ENCODE measurements at places on chromosomes 5 and 9.

DNA sequence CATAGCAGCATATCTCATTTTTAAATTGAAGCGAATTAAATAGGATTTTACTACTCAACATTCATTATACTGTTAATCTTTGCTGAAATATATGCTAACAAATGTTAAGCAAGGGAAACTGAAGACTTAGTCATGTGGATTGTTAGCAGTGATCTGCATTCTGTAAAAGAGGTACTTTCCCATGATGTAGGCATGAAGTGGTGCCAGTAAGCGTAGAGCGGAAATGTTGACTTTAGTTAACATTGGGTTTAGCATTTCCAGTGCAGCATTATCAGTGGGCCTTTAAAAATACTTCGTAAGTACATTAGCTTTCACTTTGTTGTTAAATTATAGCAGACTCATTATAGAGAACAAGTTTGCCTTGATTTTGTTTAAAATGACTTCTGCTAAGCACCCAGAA is 130.3 kb downstream of the CDC42SE2 start:
- no peak for DNase-seq

DNA sequence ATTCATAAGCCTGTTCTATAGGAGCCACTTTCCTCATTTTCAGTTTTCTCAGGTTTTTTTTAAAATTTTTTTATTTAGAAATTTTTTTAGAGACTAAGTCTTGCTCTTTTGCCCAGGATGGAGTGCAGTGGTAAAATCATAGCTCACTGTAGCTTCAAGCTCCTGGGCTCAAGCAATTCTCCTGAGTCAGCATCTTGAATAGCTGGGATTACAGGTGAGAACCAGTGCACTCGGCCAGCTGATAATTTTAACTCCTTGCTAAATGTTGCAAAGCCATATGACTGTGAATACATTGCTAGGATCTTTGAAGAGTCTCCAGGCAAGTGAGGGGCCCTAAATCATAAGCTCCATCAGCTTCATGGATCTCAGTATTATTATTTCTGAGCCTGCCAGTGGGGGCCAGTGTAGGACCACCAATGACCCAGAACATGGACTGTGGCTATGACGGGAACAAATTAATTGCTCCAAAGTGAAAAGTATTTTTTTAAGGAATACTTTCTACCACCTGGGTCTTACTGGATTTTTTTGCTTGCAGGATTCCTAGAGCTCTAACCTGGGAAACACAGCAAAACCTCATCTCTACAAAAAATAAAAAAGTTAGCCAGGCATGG is 5.7 kb upstream of the GAPVD1 start:
- DNase-seq = no peak

DNA sequence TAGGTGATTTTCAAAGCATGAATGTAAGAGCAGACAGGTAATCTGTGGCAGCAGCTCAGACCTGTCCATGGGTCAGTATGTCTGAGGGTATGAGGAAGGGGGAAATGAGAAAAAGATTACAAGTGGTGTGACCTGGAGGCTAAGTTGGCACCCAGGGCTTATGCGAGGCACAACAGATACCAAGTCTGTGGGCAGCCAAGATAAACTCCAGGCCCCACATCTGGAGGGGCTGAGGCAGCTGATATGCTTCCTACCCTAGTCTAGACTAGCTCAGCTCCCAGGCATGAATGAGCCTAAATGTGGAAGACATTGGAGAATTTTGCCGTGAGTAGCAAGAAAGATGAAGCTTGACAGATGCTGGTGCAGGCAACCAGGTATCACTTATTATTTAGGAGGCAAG is 151.7 kb downstream of the PIK3R1 start:
- DNase-seq = no peak

DNA sequence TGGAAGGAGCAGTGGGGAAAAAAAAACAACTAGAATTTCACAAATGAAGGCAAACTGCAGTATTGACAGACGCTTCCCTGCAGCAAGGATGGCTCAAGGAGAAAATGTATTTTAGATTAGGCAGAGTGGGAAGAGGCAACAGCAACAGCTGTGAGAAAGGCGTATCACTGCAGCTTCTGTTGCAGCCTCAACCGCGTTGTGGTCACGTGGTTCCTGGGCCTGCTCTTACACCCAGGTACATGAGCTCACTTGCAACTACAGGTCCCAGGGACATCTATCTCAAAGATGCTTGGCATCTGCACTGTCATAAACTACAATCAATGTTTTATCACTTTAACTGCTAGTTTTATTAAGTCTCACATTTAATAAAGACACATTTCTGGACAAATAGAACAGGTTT is 36.0 kb upstream of the GOLM1 start:
- no peak for DNase-seq

DNA sequence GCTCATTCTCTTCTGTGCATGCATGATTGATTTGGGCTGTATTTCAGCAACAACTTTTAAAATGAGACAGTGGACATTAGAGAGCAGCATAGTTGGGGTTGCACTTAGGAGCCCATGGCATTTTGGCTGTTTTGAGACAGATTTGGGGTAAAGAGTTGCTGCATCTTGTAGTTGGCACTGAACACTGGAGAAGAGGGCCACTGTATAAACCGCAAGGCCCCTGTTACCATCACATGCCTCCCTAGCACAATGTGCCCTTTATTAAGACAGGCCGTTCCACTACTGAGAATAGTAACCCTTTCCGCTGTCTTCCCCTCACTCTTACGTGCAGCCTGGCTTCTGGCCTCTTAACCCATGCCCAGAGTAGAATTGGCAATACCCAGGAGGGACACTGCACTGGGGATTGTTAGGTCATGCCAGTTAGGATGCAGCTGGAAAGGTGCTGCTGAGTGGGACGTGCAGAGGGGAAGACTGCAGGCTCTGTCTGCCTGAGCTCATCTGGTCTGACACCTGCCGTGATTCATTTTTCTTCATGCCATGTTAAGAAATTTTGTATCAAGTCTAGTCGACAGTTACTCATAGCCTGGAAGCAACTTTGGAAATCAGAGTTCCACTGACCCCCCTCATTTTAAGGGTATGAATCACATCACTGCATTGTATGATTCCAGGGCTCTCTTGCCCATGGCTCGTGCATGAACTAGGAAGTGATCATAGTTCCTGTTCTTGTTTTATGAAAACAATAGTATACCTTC is 146.9 kb upstream of the DMRT1 start:
- DNase-seq = peak; percentile 47

- no peak for DNase-seq
These were observed 203.4 kb downstream of the SYK start for GRCh38 chr9:91004992-91005391.

GRCh38 chr9:78939311-78940065 is 632.3 kb upstream of the TLE4 start:
- no peak for DNase-seq

- DNase-seq = no peak
These were observed 59.6 kb downstream of the ATG10 start for GRCh38 chr5:82031220-82032119.

DNA sequence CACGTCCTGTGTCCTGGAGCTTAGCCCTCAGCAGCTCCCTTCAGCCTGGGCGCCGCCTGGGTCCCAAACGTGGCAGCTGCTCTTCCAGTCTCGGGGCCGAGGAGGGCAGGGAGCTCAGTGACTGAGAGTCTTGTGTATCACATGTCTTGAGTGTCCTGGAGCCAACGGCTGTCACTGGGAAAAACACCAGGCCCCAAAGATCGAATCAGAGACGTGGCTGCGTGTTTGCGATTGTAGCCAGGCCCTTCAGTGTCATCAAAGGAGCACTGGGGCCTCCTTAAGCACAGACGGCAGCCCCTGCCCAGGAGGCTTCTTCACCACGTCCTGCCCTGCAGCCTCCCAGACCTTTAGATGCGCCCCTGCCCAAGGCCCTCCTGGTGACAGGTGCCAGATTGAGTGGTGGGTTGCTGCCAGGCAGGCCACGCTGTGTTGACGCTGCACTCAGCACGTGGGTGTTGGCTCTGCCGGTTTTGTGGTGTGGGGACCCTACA is 5.7 kb upstream of the EXOC3 start:
- DNase-seq = no peak

GRCh38 chr5:16776611-16777251 is 159.4 kb downstream of the MYO10 start:
- DNase-seq = no peak

GRCh38 chr5:151105561-151105960 is 24.7 kb upstream of the TNIP1 start:
- DNase-seq = no peak

GRCh38 chr9:18861609-18862544 is 171.1 kb downstream of the SAXO1 start:
- DNase-seq = peak; percentile 35

GRCh38 chr9:81397481-81398381 is 291.6 kb downstream of the TLE1 start:
- DNase-seq = no peak

DNA sequence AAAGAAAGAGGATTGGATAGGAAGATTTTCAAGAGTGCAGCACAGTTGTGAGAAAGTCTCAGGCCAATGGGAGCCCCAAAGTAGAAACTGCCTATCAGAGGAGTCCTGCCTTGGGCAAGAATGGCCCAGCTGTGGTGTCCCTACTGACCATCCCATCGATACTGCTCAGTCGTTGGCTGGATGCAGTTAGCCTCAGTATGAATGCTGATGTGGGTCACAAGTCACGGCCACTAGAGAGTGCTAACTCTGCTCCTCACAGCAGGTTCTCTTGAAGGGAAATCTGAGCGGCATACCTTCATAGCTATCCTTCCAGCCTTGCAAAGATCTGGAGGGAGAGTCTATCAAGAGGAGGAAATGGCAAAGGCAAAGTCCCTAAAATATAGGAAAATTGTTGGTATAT is 11.6 kb upstream of the CETN3 start:
- DNase-seq = no peak

GRCh38 chr9:87673446-87674120 is 52.3 kb upstream of the CTSL start:
- no peak for DNase-seq

DNA sequence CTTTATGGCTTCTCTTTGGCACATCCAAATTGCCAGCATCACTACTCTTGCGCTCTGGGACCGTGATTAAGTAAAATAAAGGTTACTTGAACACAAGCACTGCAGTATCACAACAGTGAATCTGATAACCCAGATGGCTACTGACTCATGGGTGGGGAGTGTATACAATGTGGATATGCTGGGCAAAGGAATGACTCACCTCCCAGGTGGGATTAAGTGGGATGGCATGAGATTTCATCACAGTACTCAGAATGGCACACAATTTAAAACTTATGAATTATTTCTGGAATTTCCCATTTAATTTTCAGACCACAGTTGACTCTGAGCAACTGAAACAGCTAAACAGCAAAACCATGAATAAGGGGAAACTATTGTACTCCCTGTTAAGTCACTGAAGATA is 4.3 kb downstream of the GFM2 start:
- DNase-seq = no peak

DNA sequence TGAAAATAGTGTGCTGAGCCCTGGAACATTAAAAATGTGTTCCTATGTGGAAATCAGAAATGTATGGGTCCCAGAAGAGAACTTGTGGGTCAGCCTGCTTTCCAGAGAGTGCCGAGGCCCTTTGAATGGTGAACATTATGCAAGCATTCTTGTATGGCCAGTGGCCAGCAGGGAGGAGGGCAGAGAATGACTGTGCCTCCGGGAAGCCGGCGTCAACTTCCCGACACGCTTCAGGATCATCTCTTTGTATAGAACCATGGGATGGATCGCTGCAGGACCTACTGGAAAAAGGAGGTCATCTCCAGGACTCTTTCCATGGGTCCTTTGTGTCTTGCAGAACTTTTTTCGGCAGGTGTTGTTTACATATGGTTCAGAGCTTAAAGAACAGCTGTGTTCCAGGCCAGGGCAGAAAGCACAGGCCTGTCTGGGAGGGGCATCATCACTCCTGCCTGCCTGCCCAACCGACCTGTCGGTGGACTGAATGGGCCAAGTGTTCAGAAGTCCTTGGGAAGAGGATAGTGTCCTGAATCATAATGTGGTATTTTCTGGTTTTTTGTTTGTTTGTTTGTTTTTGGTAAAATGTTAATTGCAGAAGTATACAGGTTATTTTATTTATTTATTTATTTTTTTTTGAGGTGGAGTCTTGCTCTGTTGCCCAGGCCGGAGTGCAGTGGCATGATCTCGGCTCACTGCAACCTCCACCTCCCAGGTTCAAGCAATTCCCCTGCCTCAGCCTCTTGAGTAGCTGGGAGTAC is 9.0 kb downstream of the PRRC2B start:
- DNase-seq = peak; percentile 89

- no peak for DNase-seq
These were observed 807.9 kb upstream of the NUDT12 start for GRCh38 chr5:104370523-104370922.

All from left ventricle myocardium inferior (tissue), 1 donor.